ENCODE measurements at places on chromosomes 5 and 9.

DNA sequence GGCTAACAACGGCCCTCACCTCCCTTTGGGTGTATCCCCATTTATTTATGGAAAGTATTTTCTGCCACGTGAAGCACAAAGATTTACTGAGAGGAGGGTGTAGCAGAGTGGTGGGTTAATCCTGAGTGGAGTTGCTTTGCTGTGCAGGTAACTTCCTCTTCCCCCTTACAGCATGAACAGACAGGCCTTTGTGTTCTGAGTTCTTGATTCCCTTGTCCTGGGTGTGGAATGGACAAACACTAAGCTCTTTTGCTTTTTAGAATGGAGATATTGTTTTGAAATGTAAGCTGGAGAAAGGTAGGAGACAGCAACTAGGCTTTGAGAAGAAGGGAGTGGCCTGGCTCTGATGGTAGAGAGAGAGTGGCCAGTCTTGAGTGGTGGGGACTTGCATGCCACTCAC lies 17.1 kb upstream of the GLRX start:
- DNase-seq: no peak

DNA sequence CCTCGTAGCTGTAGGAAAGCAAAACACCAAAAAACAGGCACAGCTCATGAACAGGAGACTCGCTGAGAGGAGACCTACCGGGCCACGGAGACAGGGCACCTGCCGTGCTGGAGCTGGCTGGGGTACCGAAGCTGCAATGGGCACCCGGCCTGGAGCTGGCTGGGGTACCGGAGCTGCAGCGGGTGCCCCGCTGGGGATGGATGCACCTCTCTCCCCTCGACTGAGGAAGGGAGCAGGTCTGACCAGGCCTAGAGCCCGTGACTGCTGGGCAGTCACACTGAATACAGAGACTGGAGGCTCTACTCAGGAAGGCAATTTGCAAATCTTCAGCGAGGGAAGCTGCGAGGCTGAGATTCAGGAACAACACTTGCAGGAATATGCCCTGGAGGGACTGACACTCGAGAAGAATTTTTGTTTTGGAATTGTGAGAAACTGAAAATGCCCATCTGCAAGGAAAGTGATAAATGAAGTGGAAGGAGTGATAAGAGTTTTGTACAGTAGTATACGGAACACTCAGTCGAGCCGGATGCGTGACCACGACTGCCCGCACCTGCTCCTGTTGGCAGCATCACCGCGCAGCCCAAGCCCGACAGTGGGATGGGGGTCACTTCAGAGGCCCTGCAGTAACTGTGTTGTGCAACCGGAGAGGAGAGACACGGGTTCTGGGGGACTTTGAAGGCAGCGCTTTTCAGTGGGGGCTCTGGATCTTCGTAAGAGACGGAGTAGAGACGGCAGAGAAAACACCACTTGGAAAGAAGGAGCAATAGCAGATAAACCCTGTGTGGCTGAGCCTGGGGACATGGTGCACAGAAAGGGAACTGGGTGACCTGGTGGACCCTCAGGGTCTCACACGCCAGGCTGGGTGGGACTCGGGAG lies 27.9 kb upstream of the LPCAT1 start:
- no peak for DNase-seq

DNA sequence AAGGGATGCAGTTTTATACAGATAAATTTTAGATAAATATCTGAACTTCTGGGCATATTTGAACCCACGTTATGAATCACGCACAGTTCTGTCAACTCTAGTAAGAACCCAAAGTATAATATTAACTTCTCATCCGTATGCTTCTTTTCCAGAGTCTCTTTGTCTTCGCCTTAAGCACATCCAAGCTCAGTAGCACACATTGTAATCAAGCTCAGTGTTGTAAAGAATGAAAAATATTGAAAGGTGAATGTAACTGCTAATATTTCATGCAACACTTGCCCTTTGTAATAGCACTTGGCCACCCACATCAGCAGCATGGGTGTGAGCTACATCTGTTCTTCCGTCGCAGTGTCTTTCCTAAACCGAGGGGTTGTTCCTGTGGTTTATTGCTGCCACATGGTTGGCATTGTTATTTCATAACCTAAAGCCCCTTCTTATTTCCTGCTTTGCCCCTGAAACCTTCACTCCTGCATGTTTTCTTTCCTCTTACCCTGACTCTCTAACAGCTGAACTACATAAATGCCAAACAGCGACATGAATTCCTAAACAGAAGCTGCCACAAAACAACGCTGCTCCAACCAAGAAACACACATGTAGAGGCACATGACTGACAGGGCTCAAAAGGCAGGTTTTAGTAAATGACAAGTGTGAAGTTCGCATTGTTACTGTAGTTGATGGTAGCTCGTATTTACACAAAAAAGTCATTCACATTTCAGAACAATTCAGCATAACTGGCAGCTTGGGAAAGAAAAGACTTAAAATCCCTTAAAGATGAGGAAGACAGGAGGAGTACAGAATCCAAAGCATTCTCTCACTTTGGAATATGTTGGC lies 190.1 kb upstream of the MEF2C start:
- DNase-seq: no peak

DNA sequence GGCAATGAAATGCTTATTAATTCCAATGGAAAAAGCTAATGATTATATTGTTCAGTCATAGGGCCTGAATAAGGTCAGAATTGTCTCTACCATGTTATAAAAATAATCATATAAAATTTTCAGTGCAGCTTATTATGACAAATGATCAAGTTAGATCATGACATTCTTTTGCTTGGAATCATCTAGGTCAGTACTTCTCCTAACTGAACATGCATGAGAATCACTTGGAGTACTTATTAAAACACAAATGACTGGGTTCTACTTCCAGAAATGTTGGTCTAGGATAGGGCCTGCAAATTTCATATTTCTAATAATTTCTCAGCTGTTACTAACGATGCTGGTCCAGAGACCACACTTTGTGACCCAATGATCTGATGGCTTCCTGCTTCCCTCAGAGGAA lies 806.0 kb upstream of the ZNF608 start:
- no peak for DNase-seq

GRCh38 chr9:75962013-75962661 lies 71.7 kb downstream of the PCSK5 start:
- DNase-seq: no peak

GRCh38 chr9:77024776-77025545 lies 5.5 kb downstream of the FOXB2 start:
- DNase-seq: no peak

- no peak for DNase-seq
These were observed 505.2 kb upstream of the RGMB start for GRCh38 chr5:98268162-98268860.

DNA sequence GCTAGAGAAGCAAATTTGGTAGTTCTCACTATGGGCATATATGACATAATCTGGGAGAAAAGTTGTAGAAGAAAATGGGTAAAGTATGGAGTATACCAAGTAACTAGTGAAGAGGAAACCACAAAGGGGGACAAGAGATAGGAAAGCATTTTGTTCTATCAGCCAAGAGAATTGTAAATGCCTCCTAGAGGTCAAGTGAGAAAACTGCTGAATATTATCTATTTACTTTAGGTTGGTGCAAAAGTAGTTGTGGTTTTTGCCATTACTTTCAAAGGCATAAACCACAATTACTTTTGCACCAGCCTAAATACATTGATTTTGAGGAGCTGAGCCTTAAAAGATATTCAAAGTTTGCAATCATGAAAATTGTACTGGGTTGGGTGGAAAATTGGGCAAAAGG lies 126.7 kb upstream of the GRHPR start:
- no peak for DNase-seq

DNA sequence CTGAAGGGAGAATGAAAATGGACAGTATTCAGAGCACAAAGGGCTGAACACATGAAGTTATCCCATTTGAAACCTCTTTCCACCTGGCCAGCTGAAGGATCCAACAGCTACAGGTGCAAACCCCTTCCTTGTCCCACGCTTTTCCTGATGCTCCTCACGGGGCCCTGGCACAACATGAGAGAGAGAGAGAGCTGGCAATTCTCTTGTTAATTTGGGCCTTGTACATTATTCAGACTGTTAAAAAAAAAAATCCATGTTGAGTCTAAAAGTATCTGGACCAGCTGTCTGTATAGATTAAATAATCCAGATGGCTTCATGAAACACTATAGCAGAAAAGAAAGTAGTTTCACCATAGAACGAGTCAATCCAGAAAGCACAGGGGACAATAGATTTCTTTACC lies 74.1 kb downstream of the HMHB1 start:
- no peak for DNase-seq

DNA sequence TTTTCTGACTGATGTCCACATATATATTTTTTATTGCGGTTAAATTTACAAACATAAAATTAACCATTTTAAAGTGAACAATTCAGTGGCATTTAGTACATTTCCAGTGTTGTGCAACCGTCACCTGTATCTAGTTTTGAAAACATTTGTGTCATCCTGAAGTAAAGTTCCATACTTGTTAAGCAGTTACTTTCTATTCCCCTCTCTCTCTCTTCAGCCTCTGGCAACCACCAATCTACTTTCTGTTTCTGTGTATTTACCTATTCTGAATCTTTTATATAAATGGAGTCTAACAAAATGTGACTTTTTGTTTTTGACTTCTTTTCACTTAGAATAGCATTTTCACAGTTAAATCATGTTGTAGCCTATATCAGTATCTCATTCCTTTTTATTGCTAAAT lies 480.1 kb upstream of the SMARCA2 start:
- no peak for DNase-seq

DNA sequence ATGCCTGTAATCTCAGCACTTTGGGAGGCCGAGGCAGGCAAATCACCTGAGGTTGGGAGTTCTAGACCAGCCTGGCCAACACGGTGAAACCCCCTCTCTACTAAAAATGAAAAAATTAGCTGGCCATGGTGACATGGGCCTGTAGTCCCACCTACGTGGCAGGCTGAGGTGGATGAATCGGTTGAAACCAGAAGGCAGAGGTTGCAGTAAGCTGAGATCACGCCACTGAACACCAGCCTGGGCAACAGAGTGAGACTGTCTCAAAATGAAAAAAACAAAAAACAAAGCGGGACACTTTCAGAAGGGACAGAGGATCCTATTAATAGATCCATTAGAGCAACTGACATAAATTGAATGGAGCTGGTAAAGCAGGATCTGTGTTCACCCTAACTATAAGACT lies 89.6 kb upstream of the SGCD start:
- DNase-seq: no peak

DNA sequence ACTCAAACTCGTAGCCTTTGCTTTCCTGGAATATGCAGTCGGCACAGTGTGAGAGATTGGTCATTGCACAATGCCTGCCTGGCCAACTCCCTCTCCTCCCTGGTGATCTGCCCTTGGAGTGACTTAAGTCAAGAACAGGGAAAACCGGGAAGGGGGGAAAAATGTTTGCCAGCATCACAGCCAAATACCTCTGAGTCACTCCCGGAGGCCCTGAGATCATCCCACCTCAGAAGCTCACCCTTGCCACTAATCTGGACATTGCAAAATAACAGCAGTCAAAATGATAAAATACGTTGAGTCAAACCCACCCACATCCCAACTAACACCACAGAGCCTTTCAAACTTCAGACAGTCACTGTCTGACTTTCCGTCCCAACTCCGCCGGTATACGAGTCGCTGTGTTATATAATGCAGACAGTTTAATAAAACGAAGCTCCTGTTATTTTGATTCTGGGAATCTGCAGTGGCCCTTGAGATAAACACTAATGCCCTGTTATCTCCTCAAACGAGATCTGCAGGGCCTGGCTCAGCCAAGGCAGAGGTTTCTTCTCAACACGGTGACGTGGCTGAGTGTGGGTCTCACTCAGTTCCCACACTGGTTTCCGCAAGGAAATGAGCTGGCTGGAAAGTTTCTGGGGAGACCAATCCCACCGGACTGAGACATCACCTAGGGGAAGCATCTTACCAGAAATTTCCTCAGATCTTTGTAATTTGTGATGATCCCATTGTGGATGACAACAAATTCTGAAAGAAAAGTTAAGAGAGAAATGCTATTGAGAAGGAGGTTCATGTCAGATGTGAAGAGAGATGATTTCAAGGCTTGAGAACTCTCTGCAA lies 22.1 kb downstream of the GFPT2 start:
- DNase-seq: no peak

GRCh38 chr9:108967916-108968315 lies 33.7 kb downstream of the ABITRAM start:
- DNase-seq: no peak

- DNase-seq: no peak
These were observed 14.5 kb upstream of the KCNMB1 start for GRCh38 chr5:170403675-170404074.

GRCh38 chr5:180959661-180960060 lies 29.0 kb upstream of the BTNL3 start:
- DNase-seq: no peak

DNA sequence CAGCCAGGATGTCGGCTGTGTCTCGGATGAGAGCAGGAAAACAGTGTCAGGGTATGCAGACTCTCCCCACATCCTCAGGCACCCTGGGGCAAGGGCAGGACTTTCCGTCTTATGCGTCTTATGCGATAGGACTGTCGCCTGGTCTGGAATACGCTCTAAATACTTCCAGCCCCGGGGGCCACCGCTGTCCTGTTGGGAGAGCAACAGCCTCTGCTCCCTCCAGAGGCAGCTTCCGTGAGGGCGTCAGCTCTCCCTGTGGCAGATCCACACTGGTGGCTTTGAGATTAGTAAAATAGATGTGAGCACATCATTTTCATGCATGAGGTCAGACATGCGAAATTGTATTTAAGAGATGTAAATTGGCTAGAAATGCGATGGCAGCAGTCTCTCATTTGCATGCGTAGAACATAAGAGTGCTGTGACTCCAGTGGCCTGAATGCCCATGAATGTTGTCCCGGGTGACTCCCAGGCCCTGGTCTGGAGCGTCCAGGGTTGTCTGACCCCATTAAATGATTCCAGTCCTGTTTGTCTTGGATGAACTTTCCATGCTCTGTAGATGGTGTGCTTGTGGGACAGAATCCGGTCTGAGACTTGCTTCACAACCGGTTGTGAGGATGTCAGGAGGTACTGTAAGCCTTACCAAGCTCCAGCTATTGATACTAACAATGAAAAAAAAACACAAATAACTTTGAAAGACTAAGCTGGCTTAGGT lies 228.2 kb downstream of the SYK start:
- DNase-seq: no peak

GRCh38 chr5:142717582-142718215 lies 31.8 kb upstream of the FGF1 start:
- DNase-seq: no peak

GRCh38 chr5:38555354-38556087 lies 925 bp downstream of the LIFR start:
- no peak for DNase-seq

DNA sequence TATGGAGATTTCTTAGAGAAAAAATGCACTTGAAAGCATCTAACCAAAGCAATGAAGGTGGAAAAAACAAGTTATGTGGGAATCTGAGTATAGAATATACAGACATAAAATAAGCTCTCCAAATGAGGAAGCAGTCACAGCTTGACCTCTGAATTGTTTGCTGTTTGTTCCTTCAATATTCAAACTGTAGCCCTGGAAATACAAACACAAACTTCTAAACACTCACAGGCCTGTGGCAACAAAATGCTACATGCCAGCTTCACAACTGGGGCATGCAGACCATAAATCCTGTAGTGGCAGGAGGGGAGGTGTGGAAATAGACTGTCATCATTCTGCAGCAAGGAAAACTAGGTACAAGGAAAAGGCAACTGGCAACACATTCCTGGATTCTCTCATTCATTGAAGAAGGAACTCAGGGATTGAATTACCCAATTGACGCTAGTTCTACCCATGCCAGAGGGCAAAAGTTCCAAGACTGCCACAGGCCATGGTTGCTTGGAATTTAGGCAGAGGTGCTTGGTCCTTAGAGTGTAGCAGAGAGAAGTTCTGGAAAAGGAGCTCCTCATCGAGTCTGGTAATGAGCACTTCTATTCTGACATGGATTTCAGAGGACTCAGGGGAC lies 349.6 kb downstream of the PDE4D start:
- DNase-seq: no peak

- DNase-seq: no peak
These were observed 47.6 kb downstream of the DCP2 start for GRCh38 chr5:113024076-113024697.

Measured in activated gamma-delta T cell treated with Interleukin-2 at 50 U/mL for 16 hours (primary cell).